NCI-H524 treated with DMSO at 0.1 percent for 48 hours (cell line): ENCODE measurements at places on chromosomes 4 and X.

- no peak for DNase-seq
Observed at GRCh38 chr4:39976945-39977488, 694 bp downstream of the PDS5A start.

- no peak for DNase-seq
Observed at GRCh38 chr4:96262057-96262456, 422.2 kb downstream of the PDHA2 start.

DNA sequence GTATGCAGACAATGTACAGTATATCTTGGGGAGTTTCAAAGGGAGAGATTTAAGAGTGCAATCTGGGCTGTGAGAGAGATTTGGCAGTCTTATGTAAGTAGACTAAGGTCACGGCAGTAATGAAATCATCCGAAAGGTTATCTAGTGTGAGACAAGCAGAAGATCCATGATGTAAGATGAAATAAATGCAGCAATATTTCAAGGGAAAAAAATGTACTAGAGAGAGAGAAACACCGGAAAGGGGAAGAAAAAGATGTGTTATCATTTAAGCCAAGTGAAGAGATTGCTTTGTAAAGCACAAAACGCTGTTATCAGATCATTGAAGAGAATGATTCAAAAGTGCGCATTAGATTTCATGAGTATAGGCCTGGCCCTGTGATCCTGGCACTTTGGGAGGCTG is 88.4 kb upstream of the GUCY1A1 start:
- no peak for DNase-seq

DNA sequence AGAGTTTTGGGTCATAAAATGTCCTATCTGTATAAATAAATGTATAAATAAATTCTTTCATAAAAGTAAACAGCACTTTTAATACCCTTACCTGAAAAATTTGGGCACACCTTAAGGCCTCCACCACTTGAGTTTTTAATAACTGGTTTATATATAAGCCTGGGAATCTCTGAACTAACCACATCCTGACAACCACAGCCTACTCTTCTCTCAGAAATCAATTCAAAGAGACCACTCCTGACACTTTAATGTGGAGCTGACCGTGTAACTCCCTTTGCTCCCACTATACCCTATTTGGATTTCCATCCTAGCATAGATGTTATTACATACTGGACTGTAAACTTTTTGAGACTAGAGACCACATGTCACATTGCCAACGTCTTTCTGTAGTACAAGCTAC is 3.5 kb downstream of the FBXL5 start:
- no peak for DNase-seq

DNA sequence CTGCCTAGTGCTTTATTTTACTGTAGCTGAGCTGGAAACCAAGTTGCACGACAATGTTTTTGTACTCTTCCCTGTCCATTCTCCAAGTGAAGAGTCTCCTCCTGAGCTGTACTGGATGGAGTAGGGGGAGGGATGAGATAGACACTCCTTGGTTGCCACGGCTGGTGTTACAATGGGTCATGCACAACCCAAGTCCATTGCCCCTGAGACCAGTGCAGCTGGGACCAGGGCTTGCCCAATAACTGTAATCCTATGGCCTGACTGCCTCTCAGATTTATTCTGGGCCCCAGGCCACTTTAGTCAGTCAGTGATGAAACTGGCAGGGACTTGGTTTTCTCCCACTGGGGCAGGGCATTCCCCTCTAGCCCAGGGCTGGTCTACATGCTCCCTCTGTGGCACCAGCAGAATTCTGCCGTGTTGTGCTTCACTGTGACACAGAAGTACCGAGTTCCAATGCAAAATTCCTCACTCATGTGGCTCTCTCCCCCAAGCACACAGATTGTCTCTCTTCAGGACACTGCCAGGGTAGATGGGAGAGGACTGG is 203.3 kb upstream of the PCDH18 start:
- DNase-seq, result no peak

DNA sequence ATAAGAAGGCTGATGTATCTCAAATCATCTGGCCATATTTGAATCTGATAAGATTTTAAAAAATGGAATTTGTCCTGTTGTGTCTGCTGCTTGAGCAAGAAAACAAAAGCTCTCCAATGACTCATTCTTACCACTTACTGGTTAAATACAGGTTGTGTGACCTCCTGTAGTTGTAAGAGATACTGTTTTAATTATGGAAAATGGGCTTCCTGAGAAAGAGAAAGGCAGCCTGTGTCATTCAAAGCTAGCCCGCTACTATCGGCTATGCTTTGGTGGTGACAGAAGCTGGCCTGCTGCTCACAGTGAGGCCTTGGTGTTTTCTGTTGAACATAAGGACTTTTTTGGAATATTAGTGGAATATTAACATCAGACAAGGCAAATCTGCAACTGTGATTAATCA is 1722.1 kb upstream of the PCDH10 start:
- no peak for DNase-seq

- DNase-seq, result no peak
Observed at GRCh38 chrX:109840585-109840984, 107.5 kb upstream of the ACSL4 start.

GRCh38 chrX:41302370-41302769 is 31.6 kb upstream of the DDX3X start:
- no peak for DNase-seq

DNA sequence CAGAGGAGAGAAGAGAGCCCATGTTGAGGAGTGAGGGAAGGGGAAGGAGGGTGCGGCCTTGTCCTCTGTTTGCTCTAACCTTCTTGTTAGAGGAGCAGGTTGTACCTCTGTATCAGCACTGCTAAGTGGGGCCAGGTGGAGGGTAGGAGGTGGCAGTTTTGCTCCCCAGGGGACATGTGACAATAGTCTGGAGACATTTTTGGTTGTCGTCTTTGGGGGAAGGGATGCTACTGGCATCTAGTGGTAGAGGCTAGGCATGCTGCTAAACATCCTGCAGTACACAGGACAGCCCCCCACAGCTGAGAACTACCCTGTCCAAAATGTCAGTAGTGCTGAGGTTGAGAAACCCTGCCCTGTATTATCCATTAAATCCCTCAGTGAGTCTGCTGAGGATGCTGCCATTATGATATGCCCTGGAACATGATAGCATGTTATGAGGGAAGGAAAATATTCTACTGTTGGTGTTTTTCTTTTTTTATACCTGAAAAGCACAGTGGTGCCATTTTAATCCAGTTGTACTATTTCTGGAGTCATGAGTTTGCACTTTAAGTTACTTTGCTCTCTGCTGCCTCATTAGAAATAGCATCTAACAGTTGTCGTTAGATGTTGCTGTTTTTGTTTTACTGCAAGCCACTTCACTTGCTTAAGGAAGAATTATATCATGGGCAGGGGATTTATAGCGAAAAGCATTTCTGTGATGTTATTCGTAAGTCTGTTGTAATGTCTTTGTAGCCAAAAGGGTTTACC is 90.6 kb downstream of the LRP2BP start:
- no peak for DNase-seq
